ENCODE measurements at places on chromosomes 6 and 20. TPM values are rescaled to one million over a fixed set of nuclear protein-coding genes. Genes with fewer than 3 reads are reported as not detected.

The TREM2 gene
- 2.7 TPM for total RNA-seq

The PTGIS gene
- total RNA-seq = not detected

The HCK gene
- total RNA-seq = 1.3 TPM

The DNAH8 gene
- total RNA-seq = 0.09 TPM

The CALHM6 gene
- 2.4 TPM for total RNA-seq

The LRRC73 gene
- total RNA-seq = 0.55 TPM
